ENCODE measurements at places on chromosomes 6 and 20. TPM values are rescaled to one million over a fixed set of nuclear protein-coding genes. Genes with fewer than 3 reads are reported as not detected.

RUNX2 gene
- 5.8 TPM for total RNA-seq

DNA sequence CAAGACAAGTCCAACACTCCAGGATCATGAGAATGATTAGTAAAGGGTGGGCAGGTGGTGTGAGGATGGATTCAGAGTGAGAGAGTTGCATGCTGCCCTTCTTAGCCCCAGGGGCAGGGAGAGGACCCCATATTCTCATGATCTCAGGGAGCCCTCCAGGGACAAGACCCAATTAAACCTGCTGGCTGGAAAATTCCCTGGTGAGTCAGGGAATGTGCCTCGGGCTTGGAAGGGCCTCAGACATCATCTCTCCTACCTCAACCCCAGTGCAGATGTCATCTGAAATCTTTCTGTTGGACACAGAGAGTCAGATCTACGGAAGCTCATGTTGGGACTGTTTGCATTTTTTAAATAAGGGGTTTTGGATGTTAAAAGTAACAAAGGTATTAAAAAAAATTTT is 9.2 kb upstream of the SIRPD start:
- H3K27ac ChIP-seq = no peak overlapping the region
- H3K4me1 ChIP-seq = peaks cover 13% of the 10 kb centered on the region
- no peaks in the 10 kb centered on the region for H3K27me3 ChIP-seq
- peaks cover 40% of the 10 kb centered on the region for H3K36me3 ChIP-seq
- DNase-seq = no peak

CD109 gene
- total RNA-seq = 12.4 TPM

- no peaks in the 10 kb centered on the region for H3K4me1 ChIP-seq
- no peak overlapping the region for H3K27ac ChIP-seq
- no peak overlapping the region for H3K4me3 ChIP-seq
Observed at GRCh38 chr6:132964868-132965382, 150.6 kb downstream of the RPS12 start.

DNA sequence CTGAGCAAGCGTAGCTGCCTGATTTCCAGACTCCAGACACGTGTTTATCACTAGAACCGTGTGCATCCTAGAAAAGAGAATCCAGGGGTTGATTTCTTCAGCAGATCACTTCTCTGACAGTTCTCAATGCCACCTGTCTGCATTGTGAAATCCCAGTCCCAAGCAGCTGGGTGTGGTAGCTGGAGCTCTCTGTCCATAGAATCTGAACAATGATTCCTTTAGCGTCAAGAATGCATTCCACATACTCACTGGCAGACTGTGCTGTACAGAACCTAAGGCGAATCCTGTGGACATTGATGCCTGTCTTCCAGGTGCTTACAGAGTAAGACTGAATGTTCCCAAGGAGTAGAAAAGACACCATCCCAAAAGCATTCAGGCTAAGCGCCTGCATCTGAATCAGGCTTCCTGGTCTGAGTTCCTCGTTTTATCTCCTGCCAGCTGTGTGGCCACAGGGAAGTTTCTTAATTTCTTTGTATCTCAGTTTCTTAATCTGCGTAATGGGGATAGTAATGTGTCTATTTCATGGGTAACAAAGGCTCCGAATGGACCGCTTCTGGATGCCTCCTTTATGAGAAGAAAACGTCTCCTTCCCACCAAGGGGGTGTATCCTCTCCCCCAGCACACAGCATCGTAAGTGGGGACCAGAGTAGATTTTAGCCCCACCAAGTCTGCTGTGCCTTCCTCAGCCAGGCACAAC is 10.4 kb upstream of the TRAF3IP2 start:
- DNase-seq = no peak
- H3K27me3 ChIP-seq = no peaks in the 10 kb centered on the region
- H3K4me1 ChIP-seq = no peaks in the 10 kb centered on the region

- H3K4me1 ChIP-seq = peaks cover 18% of the 10 kb centered on the region
- no peak overlapping the region for H3K27ac ChIP-seq
- H3K36me3 ChIP-seq = peaks cover 6% of the 10 kb centered on the region
- no peak overlapping the region for H3K4me3 ChIP-seq
- DNase-seq = no peak
- no peaks in the 10 kb centered on the region for H3K27me3 ChIP-seq
Observed at GRCh38 chr6:158251565-158251964, 60.7 kb upstream of the TULP4 start.

GRCh38 chr6:41073968-41074691 is 1.4 kb downstream of the NFYA start:
- H3K27me3 ChIP-seq = no peaks in the 10 kb centered on the region
- no peak for DNase-seq
- peaks cover 53% of the 10 kb centered on the region for H3K4me1 ChIP-seq
- H3K36me3 ChIP-seq = peaks cover 23% of the 10 kb centered on the region
- peak overlapping the region; percentile 92 for H3K27ac ChIP-seq

DNA sequence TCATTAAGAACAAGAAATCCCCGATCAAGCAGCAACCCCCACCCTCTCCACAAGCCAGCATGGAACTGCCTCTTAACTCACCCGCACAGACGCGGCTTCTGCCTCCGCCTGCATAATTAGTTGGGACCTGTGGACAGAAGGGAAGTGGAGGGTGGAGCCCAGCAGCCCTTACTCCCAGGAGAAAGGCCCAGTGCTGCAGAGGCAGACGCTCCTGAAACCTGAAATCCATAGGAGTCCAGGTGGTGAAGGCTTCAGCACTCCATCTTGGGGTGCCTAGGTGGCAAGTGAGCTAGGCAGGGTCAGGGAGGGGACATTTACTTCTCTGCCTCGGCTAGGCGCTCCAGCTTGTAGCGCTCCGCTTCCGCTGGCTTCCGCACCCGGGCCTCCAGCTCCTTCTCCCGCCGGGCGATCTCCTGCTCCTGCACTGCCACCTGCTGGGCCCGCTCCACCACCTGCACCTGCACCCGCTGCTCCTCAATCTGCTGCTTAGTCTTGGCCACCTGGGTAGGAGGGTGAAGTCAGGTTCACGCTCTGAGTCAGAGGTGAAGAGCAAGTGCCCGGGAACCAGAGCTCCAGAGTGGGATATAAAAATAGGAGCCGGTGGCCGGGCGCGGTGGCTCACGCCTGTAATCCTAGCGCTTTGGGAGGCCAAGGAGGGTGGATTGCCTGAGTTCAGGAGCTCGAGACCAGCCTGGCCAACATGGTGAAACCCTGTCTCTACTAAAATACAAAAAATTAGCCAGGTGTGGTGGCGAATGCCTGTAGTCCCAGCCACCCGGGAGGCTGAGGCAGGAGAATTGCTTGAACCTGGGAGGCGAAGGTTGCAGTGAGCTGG is 10.7 kb downstream of the TUBB start:
- peaks cover 36% of the 10 kb centered on the region for H3K4me1 ChIP-seq
- peak overlapping the region; percentile 54 for H3K27ac ChIP-seq
- DNase-seq = peak; percentile 88

DNA sequence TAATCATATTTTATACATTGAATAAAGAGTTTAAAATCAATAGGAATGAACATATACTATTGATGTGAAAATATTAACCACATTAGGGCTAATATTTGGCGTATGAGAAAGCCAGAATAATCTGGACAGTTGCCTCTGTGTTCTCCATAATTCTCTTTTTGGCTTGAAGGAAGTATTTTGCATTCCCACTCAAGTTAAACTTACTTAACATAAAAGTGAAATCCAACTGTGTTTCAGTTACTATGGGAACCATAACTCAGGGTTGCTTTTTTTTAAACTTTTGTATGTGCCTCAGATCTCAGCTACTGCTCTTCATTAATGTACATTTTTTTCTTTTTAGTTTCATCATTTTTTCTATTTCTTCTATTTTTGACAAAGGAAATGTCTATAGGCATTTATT is 479.8 kb downstream of the NKAIN2 start:
- H3K27me3 ChIP-seq = no peaks in the 10 kb centered on the region
- H3K36me3 ChIP-seq = no peaks in the 10 kb centered on the region
- H3K4me3 ChIP-seq = no peak overlapping the region
- no peak for DNase-seq
- no peaks in the 10 kb centered on the region for H3K4me1 ChIP-seq

GRCh38 chr20:43003318-43003944 is 186.3 kb downstream of the PTPRT start:
- no peaks in the 10 kb centered on the region for H3K36me3 ChIP-seq
- DNase-seq = no peak
- no peaks in the 10 kb centered on the region for H3K4me1 ChIP-seq
- no peak overlapping the region for H3K27ac ChIP-seq
- peaks cover 13% of the 10 kb centered on the region for H3K27me3 ChIP-seq

- no peak for DNase-seq
- peaks cover 16% of the 10 kb centered on the region for H3K4me1 ChIP-seq
- no peaks in the 10 kb centered on the region for H3K36me3 ChIP-seq
Observed at GRCh38 chr20:44730441-44730840, 15.2 kb upstream of the KCNK15 start.

PTK6 gene
- 0.26 TPM for total RNA-seq

GRCh38 chr6:169530752-169531123 is 171.1 kb downstream of the WDR27 start:
- H3K27ac ChIP-seq = peak overlapping the region; percentile 5
- H3K36me3 ChIP-seq = peaks cover 18% of the 10 kb centered on the region
- peaks cover 15% of the 10 kb centered on the region for H3K4me1 ChIP-seq

CRIP3 gene
- total RNA-seq = 1.4 TPM

DNA sequence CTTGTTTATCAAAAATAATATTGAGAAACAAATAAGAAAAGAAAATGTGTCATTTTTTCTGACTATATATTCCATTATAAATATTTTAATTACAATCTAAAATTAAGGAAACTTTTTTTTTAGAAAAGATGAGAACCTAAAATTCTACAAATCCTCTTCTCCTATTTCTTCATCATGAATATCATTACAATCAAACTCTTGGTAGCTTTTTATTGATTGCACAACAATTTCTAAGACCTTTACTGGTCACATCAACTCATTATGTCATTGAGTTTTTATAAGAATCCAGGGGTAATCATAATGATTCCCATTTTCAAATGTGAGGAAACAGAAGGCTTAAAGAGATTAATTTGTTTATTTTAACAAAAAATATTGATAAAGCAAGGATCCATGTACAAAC is 841.0 kb downstream of the FRK start:
- H3K4me1 ChIP-seq = no peaks in the 10 kb centered on the region
- no peak for DNase-seq
- H3K27ac ChIP-seq = no peak overlapping the region
- H3K36me3 ChIP-seq = no peaks in the 10 kb centered on the region

DNA sequence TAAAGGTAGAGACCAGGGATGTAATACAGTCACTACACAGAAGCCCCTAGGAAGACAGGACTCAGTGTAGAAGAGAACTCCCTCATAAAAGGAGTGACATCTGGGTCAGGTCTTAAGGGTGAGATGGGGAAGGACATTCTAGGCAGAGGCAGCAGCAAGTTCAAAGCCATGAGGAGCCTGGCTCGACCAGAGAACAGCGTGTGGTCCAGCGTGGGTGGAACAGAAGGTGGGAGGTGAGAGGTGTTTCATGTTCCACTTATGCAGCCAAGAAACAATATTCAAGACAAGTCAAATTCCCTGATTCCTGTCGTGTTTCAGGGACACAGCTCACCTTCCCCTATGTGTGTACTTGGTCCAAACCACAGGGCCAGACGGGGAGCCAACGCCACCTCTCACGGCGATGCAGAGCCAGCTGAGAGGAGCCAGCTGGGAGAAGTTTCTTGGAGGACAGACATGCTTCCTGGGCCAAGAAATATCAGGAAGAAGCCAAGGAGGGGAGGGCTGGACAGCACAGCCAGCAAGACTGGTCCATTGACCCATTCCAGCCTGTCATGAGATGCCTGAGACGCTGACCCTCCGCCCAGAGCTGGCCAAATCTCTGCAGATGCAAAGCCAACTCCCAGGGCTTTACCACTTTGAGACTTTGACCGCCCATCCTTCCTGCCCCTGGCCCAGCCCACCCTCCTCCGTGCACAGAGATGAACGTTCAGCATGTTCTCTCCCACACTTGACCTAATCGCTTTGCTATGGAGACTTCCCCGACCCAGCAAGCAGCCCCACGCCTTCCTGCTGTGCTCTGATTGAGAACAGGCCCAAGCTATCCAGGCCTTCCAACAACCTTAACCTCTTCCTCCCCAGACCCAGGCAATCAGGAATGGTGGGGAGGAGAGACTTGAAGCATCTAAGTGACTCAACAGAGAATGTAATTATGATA is 113.8 kb downstream of the PRND start:
- no peak overlapping the region for H3K27ac ChIP-seq
- no peaks in the 10 kb centered on the region for H3K27me3 ChIP-seq
- no peak for DNase-seq
- no peak overlapping the region for H3K4me3 ChIP-seq

DNA sequence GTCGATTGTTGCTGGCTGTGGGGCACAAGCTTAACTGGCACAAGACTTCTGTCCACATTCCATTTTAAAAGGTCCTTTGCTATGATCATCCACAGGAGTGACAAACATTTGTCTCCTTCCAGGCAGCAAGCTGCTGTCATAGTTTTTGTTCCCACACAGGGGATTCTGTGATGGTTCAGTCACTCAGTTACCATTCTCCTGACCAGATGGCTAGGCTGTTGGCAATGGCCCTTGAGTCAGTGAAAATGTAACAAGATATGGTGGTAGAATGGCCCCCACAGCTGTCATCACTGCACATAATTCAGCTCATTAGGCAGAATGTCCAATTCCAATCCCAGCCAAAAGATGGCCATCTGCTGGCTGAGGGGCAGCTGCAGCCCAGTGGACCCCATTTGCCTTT is 13.7 kb downstream of the BPIFA1 start:
- H3K4me3 ChIP-seq = no peak overlapping the region
- DNase-seq = no peak
- no peaks in the 10 kb centered on the region for H3K36me3 ChIP-seq
- H3K27ac ChIP-seq = no peak overlapping the region

ENPP1 gene
- total RNA-seq = 0.19 TPM

DNA sequence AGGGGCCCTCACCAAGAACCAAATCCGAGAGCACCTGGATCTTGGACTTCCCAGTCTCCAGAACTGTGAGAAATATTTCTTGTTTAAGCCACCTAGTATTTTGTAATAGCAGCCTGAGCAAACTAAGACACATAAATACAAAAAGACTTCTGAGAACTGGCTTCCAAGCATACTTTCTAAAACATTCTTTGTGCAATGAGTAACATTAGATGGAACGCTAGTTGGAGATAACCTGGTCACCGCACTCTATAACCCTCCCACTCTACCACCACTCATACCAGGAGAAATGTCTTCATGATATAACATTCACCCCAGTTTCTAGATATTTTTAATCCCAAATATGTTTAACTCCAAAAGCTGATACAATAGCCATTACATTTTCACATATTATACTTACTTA is 169.5 kb upstream of the THEMIS start:
- peaks cover 14% of the 10 kb centered on the region for H3K4me1 ChIP-seq
- H3K27ac ChIP-seq = no peak overlapping the region
- no peak overlapping the region for H3K4me3 ChIP-seq
- no peak for DNase-seq

GRCh38 chr20:62732842-62733525 is 24.3 kb downstream of the NTSR1 start:
- H3K4me3 ChIP-seq = no peak overlapping the region
- peaks cover 19% of the 10 kb centered on the region for H3K4me1 ChIP-seq
- H3K27me3 ChIP-seq = no peaks in the 10 kb centered on the region
- DNase-seq = no peak

HLA-DPA1 gene
- 14.7 TPM for total RNA-seq

DNA sequence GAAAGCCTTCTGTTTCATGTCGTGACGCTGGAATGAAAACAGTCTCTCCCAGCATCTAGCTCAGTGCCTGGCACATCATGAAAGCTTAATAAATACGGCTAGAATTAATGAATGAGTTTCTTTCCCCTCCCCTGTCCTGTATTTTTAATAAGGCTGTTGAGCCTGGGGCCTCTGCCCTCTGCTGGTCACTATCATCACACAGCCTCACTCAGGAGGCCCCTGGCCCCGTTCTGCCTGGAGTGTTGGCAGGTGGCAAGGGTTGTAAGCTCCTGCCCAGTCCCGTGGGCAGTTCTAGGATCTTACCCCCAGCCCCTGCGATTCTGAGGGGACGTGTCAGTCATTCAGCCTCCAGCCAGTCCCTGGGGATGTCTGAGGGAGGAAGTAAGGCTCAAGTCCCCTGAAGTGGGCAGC is 41.4 kb downstream of the PHACTR3 start:
- H3K27me3 ChIP-seq = peaks cover 20% of the 10 kb centered on the region
- H3K4me1 ChIP-seq = no peaks in the 10 kb centered on the region
- no peak overlapping the region for H3K4me3 ChIP-seq
- no peak overlapping the region for H3K27ac ChIP-seq
- DNase-seq = no peak
- H3K36me3 ChIP-seq = no peaks in the 10 kb centered on the region

Measured in activated naive CD8-positive, alpha-beta T cell treated with anti-CD3 and anti-CD28 coated beads for 36 hours (primary cell).